Neural progenitor cell (in vitro differentiated cells): ENCODE measurements at places on chromosomes 2 and 18. TPM values are rescaled to one million over a fixed set of nuclear protein-coding genes. Genes with fewer than 3 reads are reported as not detected.
A peak's percentile ranks its signal among the peaks of the same experiment; 100 is the strongest.

IL36RN gene
- not detected in 2 replicates for total RNA-seq

- H3K27me3 ChIP-seq: peaks cover 51% of the 10 kb centered on the region
- H3K36me3 ChIP-seq: no peaks in the 10 kb centered on the region
- peak; percentile 72 for DNase-seq
- H3K27ac ChIP-seq: peak overlapping the region; percentile 45
These were observed 617 bp downstream of the FOSL2 start for GRCh38 chr2:28393114-28393836.

- H3K27me3 ChIP-seq: no peaks in the 10 kb centered on the region
- DNase-seq: no peak
- no peak overlapping the region for H3K27ac ChIP-seq
These were observed 304.3 kb downstream of the HRH4 start for GRCh38 chr18:24764766-24765165.

TXNDC2 gene
- total RNA-seq: not detected in 2 replicates

GRCh38 chr2:223971731-223972130, 14.5 kb downstream of the MRPL44 start:
- H3K27ac ChIP-seq: no peak overlapping the region
- no peak overlapping the region for H3K4me3 ChIP-seq
- no peaks in the 10 kb centered on the region for H3K27me3 ChIP-seq
- DNase-seq: no peak

GRCh38 chr2:45888167-45888566, 236.7 kb downstream of the PRKCE start:
- no peaks in the 10 kb centered on the region for H3K4me1 ChIP-seq
- DNase-seq: no peak
- H3K4me3 ChIP-seq: no peak overlapping the region
